ENCODE measurements at places on chromosomes 3 and 15.

GRCh38 chr3:149867563-149867962, 54.5 kb downstream of the RNF13 start:
- no peak for DNase-seq

DNA sequence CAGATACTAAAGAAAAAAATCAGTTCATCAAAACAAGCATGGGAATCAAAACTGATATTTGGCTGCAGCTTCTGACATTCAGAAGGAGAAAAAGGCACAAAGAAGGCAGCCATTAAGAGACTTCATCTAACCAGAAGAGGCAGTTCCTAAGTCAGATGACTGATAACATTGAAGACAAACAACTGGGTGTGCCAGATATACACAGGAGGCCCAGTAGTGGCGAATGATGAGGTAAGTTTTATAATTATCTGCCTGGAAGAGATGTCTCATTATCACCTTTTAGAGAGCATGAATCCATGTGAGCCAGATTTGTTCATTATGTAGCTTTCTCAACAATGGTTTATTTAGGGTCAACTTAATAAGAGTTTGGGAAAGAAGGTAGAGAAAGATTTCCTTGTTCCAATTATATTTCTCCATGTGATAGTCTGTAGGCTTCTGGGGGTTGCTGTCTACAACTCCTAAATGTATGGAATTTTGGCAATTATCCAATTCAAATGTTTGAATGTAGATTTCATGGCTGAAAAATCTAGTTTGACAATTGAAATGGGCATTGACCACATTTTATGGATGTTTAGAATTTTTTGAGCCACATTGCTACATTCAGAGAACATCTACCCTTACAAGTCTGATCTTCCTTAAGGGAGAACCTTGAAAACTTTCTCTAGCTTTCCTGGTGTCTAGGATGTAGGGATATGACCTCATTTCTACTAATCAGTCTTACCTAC, 50.4 kb upstream of the RASGRF1 start:
- DNase-seq: no peak

- DNase-seq: no peak
Observed at GRCh38 chr3:117843356-117843755, 1133.8 kb downstream of the TUSC7 start.

- no peak for DNase-seq
Observed at GRCh38 chr3:38853011-38853410, 37.0 kb upstream of the SCN10A start.

GRCh38 chr3:140341817-140342403, 336.0 kb upstream of the TRIM42 start:
- no peak for DNase-seq

GRCh38 chr15:73265536-73266153, 103.1 kb downstream of the HCN4 start:
- DNase-seq: peak; percentile 13

- DNase-seq: no peak
Observed at GRCh38 chr3:45896956-45897355, 10.6 kb downstream of the CCR9 start.

DNA sequence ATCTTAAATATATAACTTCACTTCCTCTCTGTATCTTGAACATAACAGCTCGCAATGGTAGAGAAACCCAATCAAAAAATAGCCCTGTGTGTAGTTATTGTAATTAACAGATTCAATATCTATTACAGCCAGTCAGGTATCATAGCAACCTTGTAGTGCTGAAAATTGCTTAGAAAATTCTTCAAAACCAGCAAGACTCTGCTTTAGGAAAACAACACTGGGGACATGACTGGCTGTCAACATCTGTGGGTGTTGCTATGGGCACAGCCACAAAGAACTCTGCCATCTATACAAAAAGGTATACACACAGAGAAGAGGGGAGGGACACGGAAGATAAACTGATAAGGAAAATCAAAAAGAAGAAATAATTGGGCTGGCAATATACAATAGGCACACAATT, 101.2 kb downstream of the WDR72 start:
- no peak for DNase-seq

DNA sequence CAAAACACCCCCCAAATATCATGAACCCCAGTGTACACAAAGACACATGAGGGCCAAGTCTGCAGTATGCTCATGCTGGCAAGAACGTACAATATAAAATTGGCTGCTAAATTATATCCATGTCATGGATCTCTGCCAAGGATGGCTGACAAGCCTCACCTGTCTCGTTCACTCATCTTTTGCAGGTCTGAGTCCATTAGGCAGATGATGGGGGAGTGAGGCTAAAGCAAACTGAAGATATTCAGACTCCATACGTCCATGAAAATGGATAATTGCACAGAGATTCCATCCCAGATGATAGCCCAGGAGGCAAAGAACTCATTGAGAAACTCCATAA, 122.3 kb upstream of the PTPRG start:
- no peak for DNase-seq

DNA sequence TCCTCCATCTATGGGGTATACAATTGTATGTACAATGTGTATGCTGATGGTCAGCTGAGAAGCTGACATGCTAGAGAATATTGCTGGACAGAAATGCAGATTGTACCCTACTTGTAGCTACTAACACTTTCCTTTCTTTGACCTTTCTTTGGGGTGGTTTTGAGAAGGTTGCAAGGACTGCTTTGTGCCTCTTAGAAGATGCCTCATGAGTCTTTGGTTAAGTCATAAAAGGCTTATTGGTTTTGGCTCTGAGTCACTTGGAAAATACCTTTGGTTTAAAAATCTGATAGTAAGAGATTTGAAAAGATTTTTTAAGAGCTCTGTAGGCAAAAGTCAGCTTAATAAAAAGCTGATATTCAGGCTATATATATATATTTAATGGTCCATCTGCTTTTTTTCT, 71.5 kb downstream of the ZMAT3 start:
- DNase-seq: no peak

DNA sequence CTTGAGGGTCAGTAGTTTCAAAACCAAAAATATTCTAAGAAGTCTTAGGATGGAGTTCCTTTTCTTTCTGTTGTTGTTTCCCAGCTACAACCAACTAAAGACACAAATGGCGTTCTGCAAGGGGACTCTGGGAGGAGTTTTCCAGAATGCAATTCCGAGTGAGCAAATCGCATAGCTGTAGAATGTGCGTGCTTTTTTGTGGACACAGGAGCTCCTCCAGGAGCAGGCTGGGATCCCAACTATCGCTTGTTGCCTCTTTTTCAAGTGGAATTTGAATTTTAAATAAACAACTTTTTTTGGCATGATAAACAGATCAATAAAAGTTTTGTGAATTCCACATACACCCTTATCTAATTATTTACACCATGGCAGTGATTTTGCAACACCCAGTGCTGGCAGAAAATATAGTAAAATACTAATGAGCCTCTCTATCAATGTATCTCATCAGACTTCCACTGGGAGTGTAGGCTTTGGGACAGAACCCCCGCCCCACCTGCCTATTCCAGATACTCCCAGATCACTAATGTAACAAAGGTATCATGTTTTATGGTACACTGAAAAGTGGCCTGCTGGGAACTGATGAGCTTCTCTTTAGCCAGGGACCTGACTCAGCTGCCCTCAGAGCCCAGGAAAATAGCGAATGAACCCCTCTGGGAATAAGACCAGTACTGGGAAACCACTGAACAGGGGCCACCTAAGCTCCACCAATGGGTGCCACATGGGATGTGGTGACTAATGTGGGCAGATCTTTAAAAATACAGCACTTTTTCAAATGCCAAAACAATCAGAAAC, 66.4 kb downstream of the LMCD1 start:
- no peak for DNase-seq

- no peak for DNase-seq
Observed at GRCh38 chr3:53711387-53711786, 134.8 kb downstream of the CHDH start.

DNA sequence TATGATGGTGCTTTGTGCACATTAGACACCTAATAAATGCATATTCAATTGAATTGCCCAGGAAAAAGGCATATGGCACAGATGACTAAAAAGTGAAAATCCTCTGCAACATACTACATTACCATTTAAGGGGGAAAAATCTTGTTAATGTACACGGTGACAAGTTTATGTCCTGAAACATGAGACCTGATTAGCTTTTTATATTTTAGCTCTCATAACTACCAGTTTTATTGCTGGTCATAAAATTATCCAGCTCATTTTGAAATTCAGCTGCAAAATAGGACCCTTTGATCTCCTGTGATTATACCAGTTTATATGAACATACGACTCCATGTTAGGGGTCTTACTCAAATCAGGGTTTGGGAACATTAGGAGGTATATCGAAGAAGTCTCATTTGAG, 684.6 kb upstream of the CCDC54 start:
- DNase-seq: no peak

DNA sequence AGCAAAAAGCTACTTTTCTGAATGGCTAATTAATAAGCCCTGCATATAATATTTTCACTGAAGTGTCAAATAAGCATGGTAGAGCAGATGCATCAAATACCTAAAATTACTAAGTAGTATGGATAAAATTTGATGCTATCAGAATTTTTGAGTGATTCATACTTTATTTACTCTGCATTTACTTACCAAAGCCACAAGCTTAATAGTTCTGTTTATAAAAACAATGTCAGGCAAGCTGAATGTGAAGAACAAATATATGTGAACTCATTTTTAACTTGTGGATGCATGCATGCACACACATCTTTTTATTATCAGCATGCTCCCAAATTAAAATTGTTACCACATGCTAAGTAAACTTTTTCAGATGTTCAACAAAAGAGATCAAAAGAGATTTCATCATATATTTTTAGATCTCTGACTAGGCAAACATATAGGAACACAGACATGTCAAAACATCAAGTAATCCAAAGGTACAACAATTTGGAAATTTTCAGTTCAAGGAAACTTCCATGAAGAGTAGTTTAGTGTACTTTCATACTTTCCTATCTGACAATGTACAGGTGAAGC, 969.4 kb downstream of the ROBO1 start:
- DNase-seq: no peak

DNA sequence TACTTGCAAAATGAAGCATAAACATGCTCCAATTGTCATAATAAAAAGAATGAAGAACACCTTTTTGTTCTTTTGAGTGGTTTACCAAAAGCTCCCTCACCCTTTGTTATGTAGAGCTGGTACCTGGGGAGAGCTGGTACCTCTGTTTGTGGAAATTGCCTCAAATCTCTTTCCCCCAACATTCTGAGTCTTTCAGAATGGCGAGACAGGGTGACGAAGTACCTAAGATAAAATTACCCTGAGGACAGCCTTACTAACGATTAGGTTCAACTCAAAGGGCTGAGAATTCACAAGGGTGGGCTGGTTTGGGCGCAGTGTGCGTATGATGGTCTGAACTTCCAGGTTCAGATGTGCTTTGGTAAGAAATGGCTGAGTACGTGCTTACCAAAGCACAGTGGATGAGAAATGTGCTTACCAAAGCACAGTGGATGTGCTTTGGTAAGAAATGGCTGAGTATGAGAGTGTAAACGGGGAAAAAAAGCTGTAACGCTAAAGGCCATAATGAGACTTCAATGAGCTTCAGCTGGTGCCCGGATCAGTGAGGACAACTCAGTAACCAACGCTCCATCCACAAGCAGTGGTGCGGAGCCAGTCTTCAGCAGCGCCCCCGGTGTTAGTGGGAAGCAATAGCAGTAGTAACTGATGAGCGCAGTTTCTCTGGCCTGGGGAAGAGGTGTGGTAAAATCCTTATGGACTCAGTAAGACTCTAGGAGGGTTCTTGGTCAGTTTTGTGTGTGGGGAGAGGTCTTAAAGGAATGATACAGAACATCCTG, 72.3 kb upstream of the LRIG1 start:
- DNase-seq: no peak

DNA sequence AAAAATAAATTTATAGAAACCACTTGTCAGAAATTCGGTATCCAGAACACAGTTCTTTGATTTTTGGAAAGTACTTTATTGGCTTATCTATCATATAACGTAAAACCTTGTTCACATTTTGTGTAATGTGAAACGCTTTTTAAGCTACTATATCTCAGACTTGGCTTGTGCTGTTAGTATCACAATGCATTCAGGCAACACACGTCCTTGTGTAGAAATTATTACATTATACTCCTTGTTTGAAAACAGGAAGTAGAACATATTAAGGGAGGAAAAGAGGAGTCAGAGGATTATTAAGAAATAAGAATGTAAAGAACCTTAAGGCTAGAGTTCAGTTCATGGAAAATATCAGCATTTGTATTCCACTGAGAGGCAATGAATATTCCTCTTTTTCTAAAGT, 1.6 kb downstream of the DNAJC13 start:
- DNase-seq: no peak

DNA sequence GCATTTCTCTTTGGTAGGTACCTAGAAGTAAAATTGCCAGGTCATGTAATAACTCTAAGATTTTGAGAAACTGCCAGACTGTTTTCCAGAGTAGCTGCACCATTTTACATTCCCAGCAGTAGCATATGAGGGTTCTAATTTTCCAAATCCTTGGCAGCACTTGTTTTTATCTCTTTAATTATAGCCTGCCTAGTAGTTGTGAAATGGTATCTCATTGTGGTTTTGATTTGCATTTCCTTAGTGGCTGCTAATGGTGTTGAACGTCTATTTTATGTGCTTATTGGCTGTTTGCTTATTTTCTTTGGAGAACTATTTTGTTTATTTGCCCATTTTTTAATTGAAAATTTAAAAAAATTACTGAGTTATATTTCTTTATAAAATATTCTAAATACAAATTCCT, 117.9 kb downstream of the TCF12 start:
- DNase-seq: no peak

DNA sequence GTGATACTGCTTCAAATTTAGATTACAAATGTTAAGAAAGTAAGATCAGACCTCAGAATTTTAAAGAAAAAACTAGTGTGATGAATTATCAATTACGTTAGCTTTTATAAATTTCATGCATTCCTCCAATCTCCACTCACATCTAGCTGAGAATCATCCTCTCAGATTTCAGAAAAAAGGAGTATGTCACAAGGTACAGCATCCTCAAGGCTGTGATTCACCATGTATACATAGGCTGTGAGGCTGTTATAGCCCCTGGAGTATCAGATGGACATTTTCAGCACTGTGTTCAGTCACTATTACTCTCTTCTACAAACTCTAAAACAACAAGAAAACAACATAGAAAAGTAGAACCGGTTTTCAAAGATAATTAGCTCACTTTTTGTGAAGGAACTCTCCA, 214.4 kb downstream of the PCCB start:
- no peak for DNase-seq

GRCh38 chr3:188700501-188700900, 471.3 kb upstream of the TPRG1 start:
- no peak for DNase-seq

DNA sequence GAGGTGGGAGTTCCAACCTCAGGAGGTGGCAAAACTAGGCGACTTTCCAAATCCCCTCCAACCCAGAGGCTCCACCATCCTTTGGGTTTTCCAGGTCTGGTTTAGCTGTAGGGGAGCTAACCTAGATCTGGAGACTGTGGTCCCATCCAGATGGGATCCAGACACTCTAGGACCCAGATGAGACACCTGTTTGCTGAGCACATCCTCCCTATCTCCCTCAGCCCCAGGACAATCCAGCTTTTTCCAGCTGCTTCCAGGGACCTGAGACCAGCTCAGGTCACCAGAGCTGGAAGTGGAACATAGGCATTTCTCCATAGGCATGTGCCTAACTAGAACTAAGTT, 18.2 kb downstream of the CRTAP start:
- no peak for DNase-seq

GRCh38 chr3:117681619-117682018, 972.0 kb downstream of the TUSC7 start:
- no peak for DNase-seq

- no peak for DNase-seq
Observed at GRCh38 chr3:119227070-119227850, 13.4 kb downstream of the B4GALT4 start.

Measured in stimulated activated CD4-positive, alpha-beta T cell treated with anti-CD3 and anti-CD28 coated beads, Interleukin-1b, Interleukin-23, amount 100 ng/mL, for 1 hour (primary cell).